Type B pancreatic cell (in vitro differentiated cells): ENCODE measurements at places on chromosomes 4 and X. TPM values are rescaled to one million over a fixed set of nuclear protein-coding genes. Genes with fewer than 3 reads are reported as not detected.

DNA sequence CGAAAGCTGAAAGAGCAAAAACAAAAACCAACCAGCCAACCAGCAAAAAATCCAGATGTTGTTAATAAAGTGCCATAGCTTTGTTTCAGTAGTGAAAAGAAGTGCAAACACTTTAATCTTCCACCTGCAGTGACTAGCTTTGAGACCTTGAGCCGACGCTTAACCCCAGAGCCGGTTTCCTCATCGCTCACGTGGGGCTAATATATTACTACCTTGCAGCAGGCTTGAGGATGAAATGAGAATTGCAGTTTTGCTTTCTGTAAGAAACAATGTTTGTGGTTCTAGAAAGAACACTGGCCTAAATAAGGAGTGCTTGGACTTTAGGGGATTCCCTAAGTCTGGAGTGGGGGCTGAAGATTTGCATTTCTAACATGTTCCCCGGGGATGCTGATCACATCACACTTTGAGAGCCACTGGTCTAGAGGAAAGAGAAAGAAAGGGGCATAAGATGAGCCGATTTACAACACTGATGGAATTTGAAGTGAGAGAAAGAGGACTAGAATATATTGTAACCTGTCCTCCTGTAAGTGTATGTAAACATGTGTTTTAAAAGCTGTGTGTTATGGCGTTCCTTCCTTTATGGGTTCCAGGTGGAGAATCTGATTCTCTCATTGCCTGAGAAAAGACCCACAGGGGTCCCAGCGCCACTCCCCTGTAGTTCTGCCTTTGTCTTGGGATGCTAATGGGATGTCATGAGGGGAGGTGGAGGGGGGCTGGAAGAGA, 1.4 kb downstream of the FGF2 start:
- peak overlapping the region; percentile 61 for H3K27ac ChIP-seq
- H3K27me3 ChIP-seq: peaks cover 56% of the 10 kb centered on the region
- peak overlapping the region; percentile 89 for H3K4me3 ChIP-seq
- no peak for DNase-seq
- peaks cover 22% of the 10 kb centered on the region for H3K4me1 ChIP-seq

Gene CTAG1A
- not detected in 2 replicates for total RNA-seq

DNA sequence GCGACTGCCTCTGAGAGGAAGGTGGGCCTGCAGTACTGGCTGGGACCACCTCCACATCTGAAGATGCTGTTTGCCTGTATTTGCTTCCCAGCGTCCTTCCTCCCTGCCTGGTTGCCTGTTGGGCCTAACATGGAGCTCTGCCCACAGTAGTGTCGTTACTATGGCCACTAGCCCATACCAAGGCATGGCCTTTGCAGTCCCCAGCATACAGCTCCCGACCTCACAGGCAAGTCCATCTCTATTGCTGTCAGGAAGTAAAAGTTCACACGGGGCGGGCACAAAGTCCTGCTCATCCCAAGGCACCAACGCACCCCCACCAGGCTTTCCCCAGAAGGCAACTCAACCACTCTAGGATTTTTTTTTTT, 71.6 kb downstream of the MAML3 start:
- DNase-seq: no peak
- H3K27me3 ChIP-seq: no peaks in the 10 kb centered on the region
- no peak overlapping the region for H3K4me3 ChIP-seq

- H3K4me1 ChIP-seq: no peaks in the 10 kb centered on the region
- no peak for DNase-seq
- H3K36me3 ChIP-seq: no peaks in the 10 kb centered on the region
- no peak overlapping the region for H3K27ac ChIP-seq
These were observed 91.4 kb downstream of the STK32B start for GRCh38 chr4:5142726-5143125.

- no peaks in the 10 kb centered on the region for H3K27me3 ChIP-seq
- H3K4me1 ChIP-seq: no peaks in the 10 kb centered on the region
- H3K27ac ChIP-seq: no peak overlapping the region
- H3K4me3 ChIP-seq: no peak overlapping the region
- DNase-seq: no peak
These were observed 537.2 kb downstream of the STIM2 start for GRCh38 chr4:27397886-27398285.

GRCh38 chrX:19986531-19986930, 4.3 kb downstream of the BCLAF3 start:
- peaks cover 3% of the 10 kb centered on the region for H3K36me3 ChIP-seq
- no peak for DNase-seq
- no peak overlapping the region for H3K27ac ChIP-seq
- H3K27me3 ChIP-seq: no peaks in the 10 kb centered on the region
- no peak overlapping the region for H3K4me3 ChIP-seq

DNA sequence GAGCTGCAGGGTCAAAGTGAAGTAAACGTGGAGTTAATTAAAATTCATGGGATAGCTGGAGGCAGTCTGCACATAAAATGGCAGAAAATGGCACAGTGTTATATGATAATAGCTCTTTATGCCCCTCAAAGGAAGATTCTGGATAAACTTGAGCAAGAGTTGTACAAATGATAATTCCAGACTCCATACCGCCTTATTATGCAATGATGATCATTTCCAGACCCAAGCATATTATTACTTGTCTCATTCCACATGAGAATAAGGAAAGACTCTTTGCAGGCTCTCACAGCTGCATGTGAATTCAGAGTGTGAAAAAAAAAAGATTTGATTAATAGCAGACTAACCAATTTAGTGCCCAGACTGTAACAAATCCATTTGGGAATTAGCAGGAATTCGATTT, 105.4 kb downstream of the STK32B start:
- no peaks in the 10 kb centered on the region for H3K36me3 ChIP-seq
- no peak overlapping the region for H3K4me3 ChIP-seq
- peaks cover 10% of the 10 kb centered on the region for H3K4me1 ChIP-seq
- H3K27me3 ChIP-seq: peaks cover 44% of the 10 kb centered on the region

DNA sequence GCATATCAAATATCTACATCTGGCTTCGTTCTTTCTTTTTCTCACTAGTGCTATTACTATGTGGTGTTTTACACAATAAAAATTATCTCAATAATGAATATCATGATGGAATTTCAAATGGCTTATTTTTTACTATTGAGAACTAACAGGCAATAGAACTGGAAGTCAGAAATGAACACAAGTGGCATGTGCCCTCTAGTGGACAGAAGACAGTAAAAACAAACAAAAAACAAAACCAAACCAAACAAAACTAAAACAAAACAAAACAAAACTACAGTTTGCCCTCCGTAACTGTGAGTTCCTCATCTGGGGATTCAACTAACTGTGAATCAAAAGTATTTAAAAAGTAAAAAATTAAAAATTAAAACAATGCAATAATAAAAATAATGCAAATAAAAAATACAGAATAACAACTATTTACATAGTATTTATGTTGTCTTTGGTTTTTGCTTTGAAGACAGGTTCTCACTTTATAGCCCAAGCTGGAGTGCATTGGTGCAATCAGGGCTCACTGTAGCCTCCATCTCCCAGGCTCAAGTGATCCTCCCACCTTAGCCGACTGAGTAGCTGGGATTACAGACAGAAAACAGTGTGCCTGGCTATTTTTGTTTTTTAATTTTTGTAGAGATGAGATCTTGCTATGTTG, 195.6 kb upstream of the TACR3 start:
- H3K27me3 ChIP-seq: no peaks in the 10 kb centered on the region
- no peaks in the 10 kb centered on the region for H3K4me1 ChIP-seq
- DNase-seq: no peak
- no peak overlapping the region for H3K27ac ChIP-seq

- H3K27ac ChIP-seq: no peak overlapping the region
- peaks cover 3% of the 10 kb centered on the region for H3K27me3 ChIP-seq
- DNase-seq: no peak
- peaks cover 15% of the 10 kb centered on the region for H3K4me1 ChIP-seq
These were observed 198.2 kb upstream of the LDB2 start for GRCh38 chr4:17096692-17097091.
